ENCODE measurements at places on chromosomes 3 and 15.

- no peak for DNase-seq
These were observed 57.4 kb downstream of the NPTN start for GRCh38 chr15:73575636-73576247.

DNA sequence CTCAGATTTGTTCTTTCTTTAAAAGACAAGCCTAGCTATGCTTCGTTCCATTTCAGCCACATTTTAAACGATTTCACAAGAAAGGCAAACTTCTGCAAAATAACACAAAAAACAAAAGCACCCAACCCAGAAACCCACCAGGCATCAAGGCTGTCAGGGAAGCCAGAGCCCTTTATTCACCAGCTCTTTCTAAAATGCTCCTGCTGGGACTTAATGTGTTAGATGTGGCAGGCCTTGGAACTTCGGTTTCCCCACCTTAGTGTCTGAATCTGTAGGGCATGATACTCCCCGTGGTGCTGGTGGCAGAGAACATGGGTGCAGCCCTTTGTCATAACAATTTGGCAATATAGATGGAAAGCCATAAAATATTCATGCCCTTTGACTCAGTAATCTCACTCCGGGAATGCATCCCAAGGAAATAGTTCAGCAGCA lies 56.8 kb upstream of the LCTL start:
- DNase-seq: no peak

- no peak for DNase-seq
These were observed 1.5 kb downstream of the RHOA start for GRCh38 chr3:49410066-49410845.

- no peak for DNase-seq
These were observed 236.7 kb downstream of the ADAMTS17 start for GRCh38 chr15:100105101-100105500.

- DNase-seq: no peak
These were observed 457.5 kb downstream of the EDEM1 start for GRCh38 chr3:5644773-5645670.

- DNase-seq: no peak
These were observed 86.3 kb upstream of the TCF12 start for GRCh38 chr15:56832125-56832524.

- DNase-seq: peak; percentile 86
These were observed 7.3 kb downstream of the RAB27A start for GRCh38 chr15:55282284-55282833.

GRCh38 chr15:71800190-71800589 lies 10.2 kb upstream of the NR2E3 start:
- DNase-seq: no peak

DNA sequence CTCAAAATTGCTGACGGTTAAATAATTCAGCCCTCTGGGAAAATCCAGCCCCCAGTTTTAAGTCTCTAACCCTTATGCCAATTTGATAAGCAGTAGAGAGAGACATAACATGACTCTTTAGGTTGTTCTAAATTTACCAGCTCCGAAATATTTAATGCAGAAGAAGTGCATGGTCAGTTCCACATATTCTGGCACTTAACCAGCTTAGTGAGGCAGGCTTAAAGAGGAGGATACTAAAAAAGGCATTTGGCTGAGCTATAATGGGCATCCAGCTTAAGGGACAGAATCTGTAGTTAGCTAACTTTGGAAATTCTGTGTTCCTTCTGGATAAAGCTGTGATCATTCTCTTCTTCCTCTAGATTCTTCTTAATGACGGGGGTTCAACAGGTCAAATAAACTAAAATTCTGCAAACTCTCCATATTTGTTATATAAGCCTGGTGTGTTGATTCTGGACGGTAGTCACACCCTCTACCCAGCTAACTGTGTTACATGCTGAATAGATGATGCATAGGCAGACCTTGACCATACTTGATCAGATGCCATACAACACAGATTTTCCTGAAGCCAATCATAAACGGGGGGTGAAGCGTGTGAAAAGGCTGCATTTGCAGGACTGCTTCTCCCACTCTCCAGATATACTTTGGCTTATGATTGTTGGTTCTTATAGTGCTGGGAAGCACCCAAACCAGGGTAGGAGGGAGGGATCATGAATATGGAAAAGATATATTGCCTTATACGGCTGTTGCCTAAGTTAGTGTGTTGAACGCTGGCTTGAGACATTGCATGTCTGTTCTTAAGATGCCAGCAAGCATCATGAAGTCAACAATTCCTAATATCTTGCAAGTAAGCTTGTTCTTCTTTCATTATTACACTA lies 118.4 kb downstream of the FGF12 start:
- DNase-seq: no peak

DNA sequence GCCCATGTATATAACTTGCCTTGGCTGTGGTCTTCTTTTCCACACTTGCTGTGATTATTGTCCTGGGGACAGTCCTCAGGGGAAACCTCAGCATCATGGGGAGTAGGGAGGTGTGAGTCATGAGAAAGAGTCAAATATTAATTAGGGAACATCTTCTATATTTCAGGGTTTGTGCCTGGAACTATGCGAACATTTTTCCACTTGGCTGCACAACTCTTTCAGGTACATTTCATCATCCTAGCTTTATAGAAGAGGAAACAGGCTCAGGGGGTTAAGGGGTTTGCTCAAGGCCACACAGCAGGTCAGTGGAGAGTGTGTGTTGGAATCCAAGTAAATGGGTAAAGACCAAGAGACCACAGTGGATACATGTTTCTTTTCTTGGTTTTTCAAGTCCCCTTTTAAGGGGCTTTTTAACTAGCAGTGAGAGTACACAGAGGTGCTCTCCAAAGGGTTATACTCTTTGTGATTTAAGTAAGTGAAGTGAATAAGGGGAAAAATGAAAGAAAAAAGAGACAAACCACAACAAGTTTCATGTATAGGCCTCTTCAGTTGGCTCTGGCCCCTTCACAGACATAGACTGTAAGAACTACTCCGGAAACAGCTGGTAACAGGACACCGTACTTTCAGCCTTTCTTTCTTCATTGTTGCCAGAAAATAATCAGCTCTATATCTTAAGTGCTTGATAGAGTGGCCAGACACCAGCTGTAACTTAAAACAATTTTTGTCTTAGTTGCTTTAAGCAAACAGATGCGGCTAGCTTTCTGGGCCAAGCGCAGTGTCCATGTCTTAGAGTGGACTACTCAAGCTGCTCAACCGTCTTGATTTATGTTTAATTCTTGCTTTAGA lies 64.6 kb downstream of the EEFSEC start:
- DNase-seq: peak; percentile 14

DNA sequence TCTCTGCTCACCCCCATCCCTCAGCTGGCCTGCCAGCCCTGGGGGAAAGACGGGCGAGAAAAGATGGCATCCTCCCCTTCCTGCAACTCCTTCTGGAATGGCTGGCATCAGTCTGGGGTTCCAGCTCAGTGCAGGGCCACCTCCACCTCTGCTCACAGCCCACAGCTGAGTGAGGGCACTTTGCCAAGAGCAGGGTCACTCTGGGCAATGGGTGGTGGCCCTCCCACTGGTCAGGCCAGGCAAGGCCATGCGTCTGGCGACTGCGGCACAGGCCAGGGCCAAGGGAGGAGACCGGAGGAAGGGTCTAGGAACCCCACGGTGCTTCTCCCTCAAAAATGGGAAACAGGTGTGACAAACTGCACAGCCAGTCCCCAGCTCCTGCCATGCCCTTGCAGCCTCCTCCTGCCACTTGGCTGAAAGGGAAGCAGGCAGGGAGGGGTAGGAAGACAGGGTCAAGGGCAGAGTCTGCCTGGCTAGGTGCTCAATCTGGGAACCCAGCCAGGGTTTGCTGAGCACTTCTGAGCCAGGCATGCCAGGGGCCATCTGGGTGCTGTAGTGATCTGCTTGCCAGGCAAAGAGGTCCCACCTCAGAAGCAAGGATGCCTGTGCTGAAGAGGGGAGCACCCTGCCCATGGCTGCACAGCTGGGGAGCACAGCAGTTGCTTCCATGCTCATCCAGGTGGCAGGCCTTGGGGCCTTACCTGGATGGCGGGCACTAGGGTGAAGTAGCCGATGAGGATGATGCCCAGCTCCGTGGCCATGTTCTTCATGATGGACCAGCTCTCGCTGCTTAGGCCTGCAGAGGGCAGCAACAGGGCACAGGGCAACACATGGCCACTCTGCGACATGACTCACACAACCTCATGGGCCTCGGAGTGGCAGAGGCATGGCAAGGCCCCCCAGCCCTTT lies 41.2 kb downstream of the PTPN23 start:
- no peak for DNase-seq

- DNase-seq: no peak
These were observed 10.6 kb downstream of the ZNF592 start for GRCh38 chr15:84759018-84759417.

GRCh38 chr15:25718169-25718536 lies 145.0 kb downstream of the ATP10A start:
- no peak for DNase-seq

DNA sequence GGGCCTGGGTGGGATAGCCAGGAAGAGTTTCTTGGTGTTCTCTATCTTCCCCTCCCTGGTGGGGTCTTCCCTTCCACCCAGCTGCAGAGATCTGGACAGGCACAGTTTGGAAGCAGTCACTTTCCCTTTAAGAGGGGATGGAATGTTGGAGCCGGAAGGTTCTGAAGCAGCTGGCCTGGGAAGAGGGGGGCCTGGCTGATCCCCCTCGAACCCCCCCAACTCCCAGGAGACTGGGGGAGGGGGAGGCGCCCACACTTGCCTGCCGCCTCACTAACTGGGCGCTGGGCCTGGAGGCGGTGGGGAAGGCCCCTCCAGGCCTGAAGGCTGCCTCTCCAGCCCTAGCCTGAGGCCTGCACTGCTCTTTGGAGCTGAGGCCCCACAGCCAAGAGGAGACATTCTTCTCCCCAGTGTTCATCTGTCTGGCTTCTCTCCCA lies 1.4 kb downstream of the DVL3 start:
- DNase-seq: peak; percentile 15

DNA sequence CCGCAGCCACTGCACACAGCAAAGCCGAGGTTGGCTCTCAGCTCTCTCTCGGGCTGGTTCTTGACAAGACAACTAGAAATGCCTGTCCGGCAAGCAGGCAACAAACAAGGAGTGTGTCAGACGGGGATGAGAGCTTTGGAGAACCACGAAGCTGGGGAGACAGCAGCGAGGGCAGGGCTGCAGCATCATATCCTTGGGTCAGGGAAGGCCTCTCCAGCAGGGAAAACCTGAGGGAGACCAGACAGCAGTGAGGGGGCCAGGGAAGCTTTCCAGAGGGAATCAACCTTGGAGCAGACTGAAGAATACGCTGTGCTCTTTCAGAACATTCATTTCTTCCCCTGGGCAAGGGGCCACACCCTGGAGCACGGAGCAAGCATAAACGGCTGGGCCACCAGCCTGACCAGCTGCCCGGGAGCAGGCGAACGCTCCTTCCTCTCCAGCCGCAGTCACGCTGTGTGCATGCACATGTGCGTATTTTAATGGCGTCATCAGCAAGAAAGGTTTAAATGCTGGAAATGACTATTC lies 58.7 kb downstream of the CHSY1 start:
- DNase-seq: no peak

GRCh38 chr3:189914799-189915198 lies 205.9 kb downstream of the P3H2 start:
- DNase-seq: no peak

GRCh38 chr15:66982250-66982649 lies 83.2 kb upstream of the SMAD3 start:
- DNase-seq: no peak

DNA sequence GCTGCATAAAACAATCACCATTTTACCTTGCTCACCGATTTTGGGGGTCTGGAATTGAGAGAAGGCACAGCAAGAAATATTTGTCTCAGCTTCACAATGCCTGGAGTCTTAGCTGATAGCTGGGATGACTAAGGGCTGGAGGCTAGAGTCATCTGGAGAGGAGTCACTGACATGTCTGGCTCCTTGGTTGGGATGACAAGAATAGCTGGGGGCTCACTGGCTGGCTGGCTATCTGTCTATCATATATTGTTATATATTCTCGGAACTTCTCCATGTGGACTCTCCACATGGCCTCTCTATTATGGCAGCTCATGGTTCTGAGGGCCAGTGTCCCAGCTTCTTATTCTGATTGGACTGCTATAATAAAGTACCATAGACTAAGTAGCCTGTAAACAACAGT lies 20.0 kb upstream of the TRIM71 start:
- no peak for DNase-seq

GRCh38 chr3:122313281-122313680 lies 11.8 kb upstream of the CSTA start:
- peak; percentile 34 for DNase-seq

DNA sequence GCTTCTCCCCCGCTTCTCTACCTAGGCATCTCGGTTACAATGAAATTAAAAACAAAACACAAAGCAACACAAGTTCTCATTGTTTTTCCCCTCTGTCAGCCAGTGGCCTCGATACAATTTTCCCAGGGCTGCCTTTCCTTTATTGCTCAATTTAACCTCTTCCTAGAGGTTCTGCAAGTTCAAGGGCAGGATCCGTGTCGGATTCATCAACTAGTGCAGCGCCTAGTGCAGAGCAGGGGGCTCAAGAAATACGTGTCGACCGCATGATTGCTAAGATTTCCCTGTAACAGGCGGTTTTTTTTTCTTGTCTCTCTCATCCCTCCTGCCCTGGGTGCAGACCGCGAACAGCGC lies 1.4 kb upstream of the BHLHE40 start:
- DNase-seq: peak; percentile 70

DNA sequence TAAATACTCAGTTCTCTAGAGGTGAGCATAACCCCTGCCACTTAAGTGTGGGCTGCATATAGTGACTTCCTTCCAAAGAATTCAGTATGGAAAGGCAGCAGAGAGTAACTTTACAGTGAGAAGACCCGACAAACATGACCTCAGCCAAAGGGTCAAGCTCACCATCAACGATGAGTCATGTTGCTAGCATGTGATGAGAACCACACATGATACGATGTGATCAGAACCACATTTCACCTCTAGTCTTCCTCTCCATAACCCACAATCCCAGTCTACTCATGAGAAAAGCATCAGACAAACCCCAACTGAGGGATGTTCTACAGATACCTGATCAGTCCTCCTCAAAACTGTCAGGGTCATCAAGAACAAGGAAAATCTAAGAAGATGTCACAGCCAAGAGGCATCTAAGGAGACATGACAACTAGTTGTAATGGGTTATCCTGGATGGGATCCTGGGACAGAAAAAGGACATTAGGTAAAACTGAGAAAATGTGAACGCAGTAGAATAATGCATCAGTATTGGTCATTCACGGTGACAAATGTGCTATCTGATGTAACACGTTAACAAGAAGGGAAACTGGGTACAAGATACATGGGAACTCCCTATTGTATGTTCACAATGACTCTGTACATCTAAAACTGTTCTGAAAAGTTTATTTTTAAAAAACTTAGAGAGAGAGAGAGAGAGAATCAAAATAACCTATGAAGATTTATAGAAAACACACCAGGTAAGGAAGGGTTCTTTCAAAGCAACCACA lies 28.3 kb downstream of the SEC61A1 start:
- no peak for DNase-seq

DNA sequence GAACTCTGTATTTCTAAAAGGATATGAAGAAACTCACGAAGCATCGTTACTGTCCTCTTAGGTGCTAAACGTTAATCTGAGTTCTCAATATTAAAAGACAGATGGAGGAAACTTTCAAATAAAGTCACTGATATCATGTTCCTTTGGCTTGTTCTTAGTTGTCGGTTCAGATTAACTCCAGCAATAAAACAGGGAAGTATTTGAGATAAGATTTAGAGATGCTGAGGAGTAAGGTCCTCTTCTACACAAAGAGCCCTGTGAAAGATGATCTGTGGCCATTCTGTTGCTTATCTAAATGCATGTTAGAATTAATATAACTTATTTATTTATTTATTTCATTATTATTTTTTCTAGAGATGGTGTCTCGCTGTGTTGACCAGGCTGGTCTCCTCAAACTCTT lies 19.2 kb downstream of the AKAP13 start:
- no peak for DNase-seq

- DNase-seq: no peak
These were observed 2.9 kb downstream of the NRROS start for GRCh38 chr3:196642434-196642833.

GRCh38 chr3:111733154-111733553 lies 125.9 kb upstream of the PHLDB2 start:
- DNase-seq: no peak
